Fibroblast of lung (primary cell): ENCODE measurements at places on chromosomes 12 and 14. TPM values are rescaled to one million over a fixed set of nuclear protein-coding genes. Genes with fewer than 3 reads are reported as not detected.

DNA sequence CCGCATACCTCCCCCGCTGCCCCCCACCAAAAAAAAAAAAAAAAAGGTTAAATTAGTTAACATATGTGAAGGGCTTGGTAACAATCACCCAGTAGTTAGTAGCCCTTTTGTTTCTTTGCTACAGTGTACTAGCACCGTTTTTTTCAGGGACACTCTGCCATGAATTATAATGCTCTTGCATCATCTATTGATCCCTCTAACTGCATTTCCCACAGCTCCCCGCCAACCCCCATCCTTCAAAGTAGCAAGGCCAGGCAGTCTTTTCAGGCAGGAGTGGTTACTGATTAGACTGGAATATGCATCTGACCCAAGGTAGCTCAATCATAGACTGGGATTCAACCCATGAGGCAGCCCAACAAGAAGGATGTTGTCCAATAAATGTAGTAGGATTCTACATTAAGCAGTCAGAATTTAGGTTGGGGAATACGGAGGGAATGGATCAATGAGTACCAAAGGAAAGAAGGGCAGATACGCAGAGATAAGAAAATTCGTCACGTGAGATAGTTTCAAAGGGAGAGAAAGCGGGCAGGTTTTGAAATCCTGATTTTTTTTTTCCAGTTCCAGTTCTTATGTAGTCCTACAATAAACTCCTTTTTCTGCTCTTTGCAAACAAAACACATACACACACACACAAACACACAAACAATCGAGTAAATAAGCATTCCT is 39.8 kb upstream of the CRACR2A start:
- no peak for DNase-seq

Gene TMEM132C
- under 0.01 TPM in 1 of 2 replicates, not detected in the other for total RNA-seq

Gene HOXC4
- 0.17 and 0.26 TPM in 2 replicates for total RNA-seq

Gene POP5
- total RNA-seq = 25.7 and 28.6 TPM in 2 replicates

DNA sequence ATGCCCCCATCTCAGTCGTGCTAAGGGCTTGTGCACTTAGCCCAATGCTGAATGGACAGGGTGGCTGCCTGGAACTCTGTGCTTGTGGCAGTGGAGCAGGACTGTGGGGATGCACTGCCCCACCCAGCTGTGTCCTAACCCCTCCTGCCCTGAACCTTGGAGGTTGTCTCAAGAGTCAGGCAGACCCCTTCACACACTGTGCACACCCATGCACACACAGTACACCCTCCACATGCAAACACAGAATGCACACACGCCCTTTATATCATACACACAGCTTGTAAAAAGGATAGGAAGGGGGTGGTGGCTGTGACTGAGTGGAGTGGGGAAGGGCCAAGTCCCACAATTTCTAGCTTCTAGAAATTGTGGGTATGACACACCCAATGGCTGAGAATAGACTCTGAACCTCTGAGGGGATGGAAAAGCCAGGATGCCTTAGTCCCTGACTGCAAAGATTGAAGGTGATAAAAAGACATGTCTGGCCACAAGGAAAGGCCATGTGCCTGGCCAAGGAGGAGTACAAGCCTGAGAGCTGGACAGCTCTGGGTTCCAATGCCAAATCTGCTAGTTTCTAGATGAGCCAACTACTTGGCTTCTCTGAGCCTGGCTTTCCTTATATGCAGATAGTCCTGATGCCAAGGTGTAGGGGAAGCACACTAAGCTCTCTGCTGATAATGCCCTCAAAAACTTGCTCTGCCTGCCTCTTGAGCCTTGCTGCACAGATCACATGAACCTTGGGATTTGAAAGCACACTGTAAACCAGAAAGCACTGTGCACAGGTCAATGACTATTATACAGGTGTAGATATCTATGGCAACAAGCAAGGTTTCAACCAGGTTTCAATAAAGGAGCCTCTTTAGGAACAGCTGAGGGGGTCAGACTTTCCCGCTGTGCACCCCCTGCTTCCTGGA is 8.4 kb downstream of the KRT8 start:
- no peak for DNase-seq

Gene OR4K15
- total RNA-seq = not detected in 2 replicates

Gene IFNG-AS1
- total RNA-seq = not detected in 2 replicates

DNA sequence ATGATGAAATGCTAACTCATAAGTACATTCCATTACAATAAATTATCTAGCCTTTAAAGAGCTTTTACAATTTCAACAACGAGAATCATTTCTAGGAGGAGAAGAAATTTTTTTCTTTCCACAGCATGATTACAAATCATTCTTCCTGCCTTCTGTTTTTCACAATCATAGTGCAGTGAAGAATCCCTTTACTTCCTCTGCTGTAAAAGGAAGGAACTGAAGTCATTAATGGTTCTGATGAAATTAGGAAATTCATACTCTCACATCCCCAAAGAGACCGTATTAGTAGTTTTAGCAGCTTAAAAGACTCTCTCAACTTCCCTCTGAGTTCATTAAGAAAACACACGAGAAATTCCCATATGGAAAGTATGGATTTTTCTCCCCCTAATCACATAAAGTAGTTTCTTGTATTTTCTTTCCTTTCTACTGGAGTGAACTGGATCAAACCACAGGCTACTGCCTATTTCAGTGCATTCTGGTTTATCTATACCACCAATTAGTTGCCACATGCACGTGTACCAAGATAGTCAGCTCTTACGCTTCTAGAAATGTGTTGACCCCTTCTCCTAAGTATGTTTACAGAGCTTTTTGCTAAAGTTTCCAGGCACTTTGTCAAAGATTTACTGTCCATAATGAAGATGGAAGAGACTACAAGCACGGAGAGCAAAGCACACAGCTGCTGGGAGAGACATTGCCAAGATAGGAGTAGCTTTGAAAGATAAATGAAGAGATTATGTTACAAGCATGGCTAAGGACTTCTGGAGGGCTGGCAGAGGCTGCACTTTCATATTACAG is 58.9 kb upstream of the KITLG start:
- peak; percentile 66 for DNase-seq

Gene DDHD1
- total RNA-seq = 19.0 and 30.6 TPM in 2 replicates

- DNase-seq = no peak
These were observed 202.0 kb upstream of the FRMD6 start for GRCh38 chr14:51449681-51450080.

DNA sequence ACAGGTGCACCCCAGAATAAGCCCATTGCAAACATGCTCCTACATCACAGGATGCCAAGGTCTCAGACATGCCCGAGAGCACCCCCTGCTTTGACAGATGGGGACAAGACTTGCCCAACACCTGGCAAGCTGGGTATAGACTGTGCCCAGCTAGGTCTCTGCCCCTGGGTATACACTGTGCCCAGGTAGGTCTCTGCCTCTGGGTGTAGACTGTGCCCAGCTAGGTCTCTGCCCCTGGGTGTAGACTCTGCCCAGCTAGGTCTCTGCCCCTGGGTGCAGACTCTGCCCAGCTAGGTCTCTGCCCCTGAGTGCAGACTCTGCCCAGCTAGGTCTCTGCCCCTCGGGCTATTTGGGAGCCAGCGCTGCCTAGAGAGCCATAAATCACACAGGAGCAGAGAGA is 85.9 kb downstream of the CCDC88C start:
- no peak for DNase-seq

Gene KRT82
- total RNA-seq = not detected in 2 replicates

Gene RTL1
- not detected in 2 replicates for total RNA-seq

DNA sequence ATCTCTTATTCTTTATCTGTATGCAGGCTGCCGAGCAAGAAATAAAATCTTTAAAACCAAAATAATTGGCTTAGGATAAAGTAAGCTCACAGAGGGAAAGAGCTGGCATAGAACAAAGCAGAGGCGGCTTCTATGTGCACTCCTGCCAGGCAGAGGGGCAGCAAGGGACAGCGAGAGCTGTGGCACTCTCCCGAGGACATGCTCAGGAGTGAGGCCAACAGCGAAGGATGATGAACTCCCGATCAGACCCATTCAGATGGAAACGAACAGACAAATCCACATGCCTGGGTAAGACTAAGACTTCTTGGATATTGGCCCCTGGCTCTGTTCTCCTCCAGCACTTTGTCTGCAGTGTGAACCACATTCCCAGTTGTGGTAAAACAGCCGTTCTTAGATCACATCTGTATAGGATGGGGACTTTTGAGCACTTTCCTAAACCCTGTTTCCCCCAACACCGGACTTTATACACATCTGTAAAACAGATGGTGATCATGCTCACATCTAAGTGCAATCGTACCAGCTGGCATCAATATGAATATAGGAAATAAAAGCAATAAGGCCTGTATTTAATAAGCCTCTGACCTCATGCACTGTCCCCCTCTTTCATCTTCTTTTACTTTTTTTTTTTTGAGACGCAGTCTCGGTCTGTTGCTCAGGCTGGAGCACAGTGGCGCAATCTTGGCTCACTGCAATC is 134.1 kb downstream of the PPM1H start:
- peak; percentile 22 for DNase-seq

Gene TSHR
- not detected in 2 replicates for total RNA-seq

Gene SCARB1
- total RNA-seq = 5.1 and 14.7 TPM in 2 replicates

DNA sequence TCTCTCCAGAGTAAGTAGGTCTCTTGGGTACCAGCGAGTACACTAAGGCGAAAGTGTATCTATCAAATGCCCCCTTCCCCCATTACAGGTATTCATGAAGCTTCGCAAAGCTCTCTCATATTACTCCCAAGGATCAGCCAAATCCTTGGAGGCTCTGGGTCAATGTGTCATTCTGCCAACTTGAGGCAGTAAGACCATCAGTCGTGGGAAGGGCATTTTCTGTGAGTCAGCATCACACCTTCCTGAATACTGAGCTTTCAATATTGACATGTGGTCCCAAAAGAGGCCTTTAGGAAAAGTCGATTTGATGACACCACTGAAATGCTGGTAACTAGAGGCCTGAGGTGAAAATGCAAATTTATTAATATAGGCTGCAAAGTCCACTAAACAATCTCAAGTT is 323.9 kb downstream of the LRIG3 start:
- no peak for DNase-seq

DNA sequence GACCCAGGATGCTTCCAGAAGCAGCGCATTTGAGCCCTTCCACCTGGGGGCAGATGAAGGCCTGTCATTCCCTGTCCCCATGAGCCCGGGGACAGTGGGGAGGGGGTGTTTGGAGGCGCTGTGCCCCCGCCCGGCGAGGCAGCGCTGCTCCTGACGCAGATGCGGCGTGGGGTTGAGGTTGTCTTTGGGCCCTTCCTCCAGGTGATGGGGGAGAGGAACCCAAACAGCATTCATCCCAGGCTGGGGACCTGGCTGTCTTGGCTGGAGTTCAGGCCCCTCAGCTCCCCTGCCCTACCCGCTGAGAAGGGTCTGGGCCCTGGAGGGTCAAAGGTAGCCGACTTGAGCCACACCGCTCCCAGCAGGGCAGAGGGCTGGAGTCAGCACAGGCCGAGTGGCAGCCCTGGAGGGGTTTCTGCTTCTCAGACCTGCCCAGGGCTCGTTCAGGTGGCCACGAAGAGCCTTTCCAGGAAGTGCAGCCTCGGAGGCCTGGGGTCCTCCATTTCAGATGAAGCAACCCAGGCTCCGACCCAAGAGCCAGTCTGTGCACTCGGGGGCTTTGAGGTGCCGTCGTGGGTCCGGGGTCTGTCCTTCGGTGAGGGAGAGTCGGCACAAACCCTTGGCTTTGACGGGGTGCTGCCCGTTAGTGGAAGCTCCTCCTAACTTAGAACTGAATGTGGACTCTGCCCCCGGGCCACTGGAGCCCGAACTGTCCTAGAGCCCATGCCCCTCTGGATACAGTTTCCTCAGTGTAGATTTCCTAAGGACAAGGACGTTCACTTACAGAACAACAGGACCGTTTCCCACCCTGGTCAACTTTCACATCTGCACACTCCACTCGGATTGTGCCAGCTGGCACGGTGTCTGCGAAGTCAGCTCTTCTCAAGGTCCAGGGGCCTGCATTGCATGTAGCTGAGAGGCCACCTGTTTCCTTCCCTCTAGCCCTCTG is 16.1 kb downstream of the ACADS start:
- DNase-seq = no peak

Gene RSRC2
- 37.5 and 49.0 TPM in 2 replicates for total RNA-seq

Gene CELA1
- total RNA-seq = not detected in 2 replicates

GRCh38 chr12:82757656-82758055 is 71.0 kb downstream of the TMTC2 start:
- DNase-seq = no peak

Gene TSPAN19
- total RNA-seq = not detected in 2 replicates

Gene OR6C2
- not detected in 2 replicates for total RNA-seq

Gene RNASE1
- total RNA-seq = not detected in 2 replicates

Gene IGFBP6
- total RNA-seq = 592 and 973 TPM in 2 replicates

GRCh38 chr14:73369428-73369827 is 88.9 kb downstream of the NUMB start:
- DNase-seq = no peak

- no peak for DNase-seq
These were observed 739.7 kb downstream of the SLC6A15 start for GRCh38 chr12:84172823-84173424.

Gene SPIC
- total RNA-seq = not detected in 2 replicates

DNA sequence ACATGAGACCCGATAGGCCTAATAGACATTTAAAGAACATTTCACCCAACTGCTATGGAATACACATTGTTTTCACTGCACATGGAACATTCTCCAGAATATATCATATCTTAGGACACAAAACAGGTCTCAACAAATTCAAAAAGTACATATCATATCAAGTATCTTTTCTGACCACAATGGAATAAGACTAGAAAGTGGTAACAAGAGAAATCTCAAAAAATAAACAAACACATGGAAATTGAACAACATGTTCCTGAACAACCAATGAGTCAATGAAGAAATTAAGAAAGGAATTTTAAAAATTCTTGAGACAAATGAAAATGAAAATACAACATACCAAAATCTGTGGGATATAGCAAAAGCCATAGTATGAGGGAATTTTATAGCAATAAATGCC is 208.1 kb downstream of the PTPRO start:
- DNase-seq = no peak

DNA sequence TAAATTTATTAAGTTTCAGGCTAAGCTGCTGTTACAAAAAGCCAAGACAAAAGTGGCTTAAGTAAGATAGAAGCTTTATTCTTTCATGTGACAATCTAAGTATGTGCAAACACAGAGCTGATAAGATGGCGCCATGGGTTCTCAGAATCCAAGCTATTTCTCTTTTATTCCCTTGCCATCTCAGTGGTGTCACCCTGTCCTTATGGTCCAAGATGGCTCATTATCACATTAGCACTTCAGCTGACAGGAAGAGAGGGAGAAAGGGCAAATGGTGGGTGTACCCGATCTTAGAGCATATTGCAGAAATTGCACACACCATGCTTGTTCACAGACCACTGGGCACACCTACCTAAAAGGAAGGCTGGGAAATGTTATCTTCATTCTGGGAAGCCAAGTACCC is 211.7 kb downstream of the TMTC2 start:
- no peak for DNase-seq

GRCh38 chr14:94582851-94583250 is 1.6 kb downstream of the SERPINA5 start:
- DNase-seq = no peak
